ENCODE measurements at places on chromosomes 1 and 21.
A peak's percentile ranks its signal among the peaks of the same experiment; 100 is the strongest.

- no peak for DNase-seq
Measured at GRCh38 chr1:223824287-223824686, 21.5 kb downstream of the TP53BP2 start.

- no peak for DNase-seq
Measured at GRCh38 chr1:101323535-101323934, 86.7 kb downstream of the S1PR1 start.

DNA sequence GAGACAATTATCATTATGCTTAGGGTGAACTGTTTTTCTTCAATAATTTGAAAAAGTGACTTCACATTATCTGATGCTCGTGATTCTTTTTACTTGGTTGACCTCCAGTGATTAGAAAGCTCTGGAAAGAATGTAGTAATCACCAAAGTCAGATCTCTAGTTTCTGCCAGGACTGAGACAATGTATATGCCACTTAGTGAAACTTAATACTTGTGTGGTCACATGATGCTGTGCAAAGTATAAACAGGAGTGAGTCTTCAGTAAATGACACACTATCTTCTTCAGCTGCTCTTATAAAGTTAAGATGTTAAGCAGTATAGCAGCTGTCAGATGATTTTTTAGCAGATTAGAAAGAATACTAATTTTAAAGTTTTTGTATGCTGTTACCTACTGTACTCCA is 17.2 kb downstream of the VCAM1 start:
- no peak for DNase-seq

DNA sequence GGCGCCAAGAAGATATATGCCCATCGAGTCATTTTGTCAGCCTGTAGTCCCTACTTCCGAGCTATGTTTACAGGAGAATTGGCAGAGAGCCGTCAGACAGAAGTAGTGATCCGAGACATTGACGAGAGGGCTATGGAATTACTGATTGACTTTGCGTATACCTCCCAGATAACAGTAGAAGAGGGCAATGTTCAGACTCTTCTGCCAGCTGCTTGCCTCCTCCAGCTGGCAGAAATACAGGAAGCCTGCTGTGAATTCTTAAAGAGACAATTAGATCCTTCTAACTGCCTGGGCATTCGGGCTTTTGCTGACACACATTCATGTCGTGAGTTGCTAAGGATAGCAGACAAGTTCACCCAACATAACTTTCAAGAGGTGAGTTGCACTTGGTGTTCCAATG is 19.1 kb downstream of the KLHL20 start:
- DNase-seq = no peak

- peak; percentile 71 for DNase-seq
Measured at GRCh38 chr1:230772457-230773395, 25.5 kb downstream of the CAPN9 start.

DNA sequence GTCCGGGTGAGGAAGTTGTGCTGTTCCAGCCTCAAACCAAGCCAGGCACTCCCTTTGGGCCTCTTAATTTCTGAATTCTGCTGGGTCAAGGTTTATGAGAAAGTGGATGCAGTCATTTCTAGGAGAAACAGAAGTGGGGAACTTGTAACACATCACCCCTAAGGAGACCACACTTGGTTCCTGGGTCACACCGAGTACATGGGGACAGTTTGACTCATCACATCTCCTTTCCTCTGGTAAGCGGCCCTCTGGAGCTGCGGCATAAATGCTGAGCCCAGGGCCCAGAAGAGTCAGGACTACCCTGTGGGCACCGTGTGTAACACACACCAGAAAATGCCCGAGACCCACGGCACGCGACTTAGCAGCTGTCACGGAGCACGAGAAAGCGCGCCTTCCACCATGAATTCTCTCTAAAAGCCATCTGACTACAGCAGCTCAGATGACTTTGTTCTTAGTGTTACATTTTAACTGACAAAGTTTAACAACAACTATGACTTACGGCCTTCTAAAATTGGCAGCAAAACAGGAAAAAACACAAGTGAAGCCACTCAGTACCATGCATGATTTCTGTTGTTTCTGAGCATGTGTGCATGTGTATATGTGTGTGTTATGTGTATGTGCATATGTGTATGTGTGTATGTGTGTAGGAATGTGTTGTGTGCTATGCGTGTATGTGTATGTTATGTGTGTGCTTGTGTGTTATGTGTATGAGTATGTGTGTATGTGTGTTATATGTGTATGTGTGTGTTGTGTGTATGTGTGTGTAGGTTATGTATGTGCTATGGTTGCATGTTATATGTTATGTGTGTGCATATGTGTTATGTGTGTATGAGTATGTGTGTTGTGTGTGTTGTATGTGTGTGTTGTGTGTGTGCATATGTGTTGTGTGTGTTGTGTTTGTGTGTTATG is 50.8 kb downstream of the TOMM20 start:
- DNase-seq = peak; percentile 10

DNA sequence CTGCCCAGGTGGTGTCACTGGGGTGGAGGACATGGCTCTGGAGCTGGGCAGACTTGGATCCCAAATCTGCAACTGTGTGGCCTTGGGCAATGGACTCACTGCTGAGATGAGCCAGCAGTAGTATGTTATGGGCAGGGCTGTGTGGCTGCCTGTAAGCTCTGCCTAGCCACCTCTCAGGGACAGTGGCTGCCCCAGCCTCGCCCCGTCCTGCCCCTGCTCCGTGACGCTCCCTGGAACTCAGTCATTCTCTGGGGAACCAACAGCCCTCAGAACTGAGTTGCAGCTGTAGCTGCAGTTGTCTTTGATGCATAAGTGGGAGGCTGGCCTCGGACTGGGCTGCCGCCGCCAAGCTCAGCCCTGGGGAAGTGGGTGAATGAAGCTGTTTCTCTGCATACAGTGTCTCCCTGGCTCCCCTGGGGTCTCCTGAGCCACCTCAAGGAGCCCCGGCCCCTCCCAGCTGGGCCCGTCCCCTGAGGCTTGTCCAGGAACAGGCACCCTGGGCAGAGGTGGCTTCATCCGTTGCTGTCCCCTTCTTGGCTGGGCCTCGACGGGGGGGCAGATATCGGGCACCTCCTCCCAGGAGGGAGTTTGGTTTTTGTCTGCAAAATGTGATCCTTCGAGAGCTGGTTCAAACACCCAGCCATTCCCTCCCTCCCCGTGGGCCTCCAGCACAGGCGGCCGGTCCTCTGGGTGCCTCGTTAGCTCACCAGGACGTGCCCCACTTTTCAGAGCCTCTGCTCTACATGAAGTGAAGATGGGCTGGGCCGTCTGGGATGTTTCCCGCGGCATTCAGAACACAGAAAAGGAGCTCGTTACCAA is 26.2 kb upstream of the PLCH2 start:
- peak; percentile 73 for DNase-seq

DNA sequence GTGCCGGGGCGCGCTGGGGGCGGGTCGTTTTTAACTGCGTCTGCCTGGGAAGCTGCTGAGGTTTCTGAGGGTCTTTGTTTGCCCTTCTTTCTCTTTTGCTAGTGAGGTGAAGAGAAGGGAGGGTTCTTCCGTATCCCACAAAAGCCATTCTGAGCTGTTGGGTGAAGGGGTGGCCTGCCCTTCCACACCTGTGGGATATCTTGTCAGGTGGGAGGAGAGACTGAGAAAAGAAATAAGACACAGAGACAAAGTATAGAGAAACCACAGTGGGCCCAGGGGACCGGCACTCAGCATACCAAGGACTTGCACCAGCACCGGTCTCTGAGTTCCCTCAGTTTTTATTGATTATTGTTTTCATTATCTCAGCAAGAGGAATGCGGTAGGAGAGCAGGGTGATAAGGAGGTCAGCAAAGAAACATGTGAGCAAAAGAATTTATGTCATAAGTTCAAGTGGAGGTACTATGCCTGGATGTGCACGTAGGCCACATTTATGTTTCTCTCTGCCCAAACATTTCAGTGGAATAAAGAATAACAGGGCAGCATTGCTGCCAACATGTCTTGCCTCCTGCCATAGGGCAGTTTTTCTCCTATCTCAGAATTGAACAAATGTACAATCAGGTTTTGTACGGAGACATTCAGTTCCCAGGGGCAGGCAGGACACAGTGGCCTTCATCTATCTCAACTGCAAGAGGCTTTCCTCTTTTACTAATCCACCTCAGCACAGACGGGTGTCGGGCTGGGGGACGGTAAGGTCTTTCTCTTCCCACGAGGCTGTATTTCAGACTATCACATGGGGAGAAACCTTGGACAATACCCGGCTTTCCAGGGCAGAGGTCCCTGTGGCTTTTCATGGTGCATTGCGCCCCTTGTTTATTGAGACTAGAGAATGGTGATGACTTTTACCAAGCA is 972 bp downstream of the PGBD2 start:
- no peak for DNase-seq

- no peak for DNase-seq
Measured at GRCh38 chr1:200172311-200172710, 144.8 kb downstream of the NR5A2 start.

GRCh38 chr1:75855010-75855409 is 58.3 kb downstream of the MSH4 start:
- no peak for DNase-seq

DNA sequence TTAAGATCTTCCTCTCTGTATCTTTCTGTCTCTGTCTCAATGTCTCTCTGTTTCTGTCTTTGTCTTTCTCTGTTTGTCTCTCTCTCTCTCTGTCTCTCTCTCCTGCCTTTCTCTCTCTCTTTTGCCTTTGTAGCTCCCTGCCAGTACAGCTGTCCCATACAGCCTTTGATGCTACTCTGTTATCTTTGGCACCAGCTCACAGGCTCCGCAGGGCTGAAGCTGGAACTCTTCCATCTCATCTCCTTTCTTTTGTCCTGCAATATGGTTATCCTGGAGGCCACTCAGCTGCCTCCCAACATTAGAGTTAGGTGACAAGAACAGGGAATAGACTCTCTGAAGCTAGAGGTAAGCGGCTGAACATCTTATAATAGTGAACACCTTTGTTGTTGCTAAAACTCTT is 354.3 kb upstream of the NEGR1 start:
- no peak for DNase-seq

GRCh38 chr1:244205171-244205570 is 154.1 kb downstream of the ZBTB18 start:
- DNase-seq = no peak

GRCh38 chr1:183838221-183838620 is 33.3 kb downstream of the RGL1 start:
- DNase-seq = no peak

DNA sequence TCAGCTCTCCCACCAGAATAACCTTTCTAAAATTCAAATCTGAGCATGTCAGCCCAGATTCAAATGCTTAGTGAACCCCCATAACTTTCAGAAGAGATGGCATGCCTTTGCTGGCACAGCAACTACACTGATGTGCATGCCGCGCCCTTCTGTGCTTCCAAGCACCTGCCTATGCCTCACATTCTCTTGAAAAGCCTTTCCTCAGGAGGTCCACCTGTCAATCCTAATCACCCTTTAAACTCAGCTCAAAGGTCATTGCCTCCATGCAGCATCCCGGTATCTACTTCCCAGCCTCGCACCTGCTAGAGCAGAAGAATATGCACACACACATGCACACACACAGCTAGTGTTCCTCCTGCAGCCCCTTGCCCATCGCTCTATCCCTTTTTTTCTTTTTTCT is 5.2 kb upstream of the S100A2 start:
- no peak for DNase-seq

DNA sequence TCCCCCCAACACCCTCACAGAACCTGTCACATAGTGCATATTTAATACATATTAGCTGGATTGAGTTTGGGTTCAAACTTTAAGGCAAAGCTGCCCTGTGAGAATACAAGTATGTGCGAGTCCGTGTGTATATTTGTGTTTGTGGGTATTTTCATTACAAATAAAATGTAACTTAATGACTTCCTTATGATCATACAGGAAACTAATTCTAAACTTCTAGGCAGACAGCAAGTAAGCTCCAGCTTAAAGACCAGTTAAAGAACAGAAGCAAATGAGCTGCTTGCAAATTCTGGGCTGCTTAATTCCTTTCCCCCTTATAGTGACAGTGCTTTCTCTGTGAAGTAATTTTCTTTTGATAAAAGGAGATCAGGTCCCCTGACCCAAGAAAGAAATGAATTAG is 437.6 kb downstream of the TTLL7 start:
- DNase-seq = no peak

GRCh38 chr1:72442262-72442661 is 159.9 kb upstream of the NEGR1 start:
- DNase-seq = no peak

DNA sequence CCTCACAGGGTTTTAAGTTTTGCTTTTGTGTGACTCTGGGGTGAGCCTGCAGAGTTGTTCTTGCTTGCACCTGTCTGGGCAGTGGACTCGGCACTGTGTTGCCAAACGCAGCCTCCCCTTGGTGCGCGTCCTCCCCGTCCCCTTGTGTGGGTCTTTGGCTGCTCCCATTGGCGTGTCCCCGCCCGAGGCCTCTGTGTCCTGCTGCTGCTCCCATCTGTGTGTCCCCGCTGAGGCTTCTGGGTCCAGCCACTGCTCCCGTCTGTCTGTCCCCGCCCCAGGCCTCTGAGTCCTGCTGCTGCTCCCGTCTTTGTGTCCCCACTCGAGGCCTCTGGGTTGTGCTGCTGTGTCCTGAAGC is 62.8 kb downstream of the PCNT start:
- DNase-seq = peak; percentile 41
